ENCODE measurements at places on chromosomes 2 and 18.

GRCh38 chr2:86073225-86073624 lies 32.5 kb downstream of the POLR1A start:
- no peak for DNase-seq

DNA sequence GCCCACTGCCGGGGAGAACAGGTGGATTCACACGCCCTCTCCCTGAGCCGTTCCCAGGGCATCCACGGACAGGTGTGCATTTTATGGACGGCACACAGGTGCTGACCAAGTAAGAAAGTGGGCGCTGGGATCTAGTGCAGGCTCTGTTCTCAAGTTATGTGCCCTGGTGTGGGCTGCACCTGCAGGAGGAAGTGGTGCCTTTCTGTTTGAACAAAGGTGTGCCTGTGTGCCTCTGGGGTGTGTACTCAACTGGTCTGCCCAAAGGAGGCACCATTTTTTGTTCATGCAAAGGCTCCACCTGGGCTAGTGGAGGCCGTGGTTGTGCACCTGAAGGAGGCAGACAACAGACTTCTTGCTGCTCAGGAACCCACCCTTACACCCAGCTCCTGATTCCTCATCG lies 88.2 kb upstream of the HK2 start:
- DNase-seq = no peak

DNA sequence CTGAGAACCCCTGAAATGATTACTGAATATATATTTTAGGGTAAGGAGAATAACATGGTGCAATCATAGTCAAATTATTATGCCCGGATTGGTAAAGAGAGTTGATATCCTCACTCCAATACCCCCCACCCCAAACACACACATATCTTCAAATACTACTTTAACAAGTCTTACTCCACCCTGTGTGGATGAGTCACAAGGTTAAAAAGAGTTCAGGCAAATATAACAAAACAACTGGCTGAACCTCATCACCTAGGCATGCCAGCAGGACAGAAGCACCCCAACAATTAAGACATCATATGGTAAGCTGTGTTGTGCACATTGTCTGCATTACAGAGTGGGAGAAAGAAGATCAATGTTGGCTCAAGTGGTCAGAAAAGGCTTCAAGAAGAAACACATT lies 857.4 kb downstream of the TDRD15 start:
- peak; percentile 39 for DNase-seq

DNA sequence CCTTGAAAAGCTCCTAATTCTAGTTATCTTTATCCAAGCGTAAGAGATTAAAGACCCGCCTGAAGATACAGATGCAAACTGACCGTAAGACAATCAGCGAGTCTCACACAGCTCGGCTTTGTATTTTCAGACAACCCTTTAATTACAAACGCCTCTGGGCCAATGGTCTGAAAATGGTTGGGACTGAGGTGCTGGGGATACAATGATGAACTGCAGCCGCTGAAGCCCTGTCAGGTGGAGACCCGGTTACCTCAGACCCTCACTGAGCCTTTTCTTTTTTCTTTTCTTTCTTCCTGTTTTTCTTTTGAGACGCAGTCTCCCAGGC lies 715 bp upstream of the CFAP36 start:
- no peak for DNase-seq

GRCh38 chr18:415047-415446 lies 85.5 kb downstream of the COLEC12 start:
- no peak for DNase-seq

DNA sequence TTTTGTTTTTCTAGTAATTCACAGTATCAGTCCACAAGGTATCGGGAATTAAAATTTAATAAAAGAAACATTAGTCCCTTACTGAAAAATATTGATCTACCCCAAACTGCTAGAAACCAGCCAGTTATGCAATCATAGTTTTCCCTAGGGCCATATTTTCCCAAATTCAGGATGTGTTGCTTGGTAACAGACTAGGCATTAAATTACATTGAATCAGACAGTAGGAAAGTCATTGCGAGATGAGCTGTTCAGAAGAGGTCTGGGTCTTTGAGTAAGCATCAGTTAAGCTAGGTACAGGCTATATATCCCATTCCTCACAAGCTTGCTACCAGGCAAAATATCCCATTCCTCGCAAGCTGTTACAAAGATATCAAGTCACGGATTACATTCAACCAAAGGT lies 123.0 kb upstream of the CCDC150 start:
- DNase-seq = no peak
